ENCODE measurements at places on chromosomes 11 and 22.

DNA sequence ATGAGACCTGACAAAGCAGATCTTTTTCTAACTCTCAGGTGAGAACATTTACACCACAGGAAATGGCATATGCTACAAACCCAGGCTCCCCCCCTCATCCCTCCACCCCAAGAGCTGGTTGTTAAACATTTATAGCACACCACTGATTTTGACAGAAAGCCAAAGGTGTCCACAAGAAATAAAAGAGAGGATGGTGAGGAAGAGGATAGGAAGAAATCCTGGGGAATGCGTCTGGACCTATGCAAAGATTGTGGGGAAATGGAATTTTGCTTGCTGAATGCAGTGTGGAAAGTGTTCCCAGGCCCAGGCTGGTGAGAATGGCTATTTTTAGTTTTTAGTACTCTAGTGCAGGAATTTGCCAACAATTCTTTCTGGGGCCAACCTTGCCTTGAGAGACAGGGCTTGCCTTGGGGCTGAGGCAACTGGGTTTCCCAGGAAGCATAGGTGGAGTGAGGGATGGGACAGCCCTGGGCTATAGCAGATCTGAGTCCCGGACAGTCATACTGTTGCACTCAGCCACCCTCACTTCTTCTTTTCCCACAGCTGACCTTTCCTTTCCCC is 163.9 kb downstream of the ADAMTS15 start:
- no peak for DNase-seq

- DNase-seq, result no peak
These were observed 34.2 kb downstream of the TCF20 start for GRCh38 chr22:42236268-42236667.

DNA sequence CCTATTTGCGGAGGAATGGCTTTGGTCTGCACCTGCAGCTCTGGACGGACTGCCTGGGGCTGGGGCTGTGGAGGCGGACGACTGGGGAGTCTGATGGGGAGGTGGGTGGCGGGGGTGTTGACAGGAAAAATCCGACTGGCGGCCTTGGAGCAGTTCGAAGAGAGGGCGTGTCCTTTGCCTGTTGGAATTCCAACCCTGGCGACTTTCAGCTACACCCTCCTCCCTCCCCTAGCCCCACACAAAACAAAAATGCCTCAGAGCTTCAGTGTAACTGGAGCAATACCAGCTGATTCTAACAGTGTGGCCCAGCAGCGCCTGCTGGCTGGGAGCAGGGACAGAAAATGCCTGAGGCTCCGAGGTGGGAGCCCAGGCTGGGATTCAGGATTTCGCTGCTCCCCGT is 85.4 kb downstream of the ATXN10 start:
- peak; percentile 69 for DNase-seq

GRCh38 chr11:44776551-44777208 is 49.9 kb downstream of the TSPAN18 start:
- no peak for DNase-seq

DNA sequence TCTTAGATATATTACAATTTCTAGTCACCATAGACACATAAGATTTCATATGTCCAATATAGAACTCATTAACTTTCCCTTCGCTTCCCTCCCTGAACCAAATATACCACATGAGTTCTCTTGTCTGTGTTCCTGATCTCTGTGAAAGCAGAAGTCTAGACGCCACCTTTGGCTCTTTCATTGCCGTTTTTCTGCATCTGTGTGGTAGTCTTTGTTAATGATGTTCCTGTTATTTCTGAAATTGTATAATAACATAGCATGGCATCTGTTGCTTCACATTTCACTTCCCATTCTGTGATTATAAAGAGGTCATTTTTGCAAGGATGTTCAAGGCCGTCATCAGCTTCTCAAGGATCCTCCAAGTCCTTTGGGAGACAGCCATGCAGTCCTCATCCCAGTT is 58.5 kb downstream of the NCAM1 start:
- DNase-seq, result no peak

Data from tongue (tissue), 3 donors.